Suprapubic skin (tissue), 4 donors: ENCODE measurements at places on chromosomes 6 and 20.

- no peak for DNase-seq
- no peaks in the 10 kb centered on the region for H3K36me3 ChIP-seq
- H3K27ac ChIP-seq, result no peak overlapping the region
- no peak overlapping the region for H3K4me3 ChIP-seq
- H3K4me1 ChIP-seq, result no peaks in the 10 kb centered on the region
These were observed 455.0 kb upstream of the GJE1 start for GRCh38 chr6:141677598-141678211.

DNA sequence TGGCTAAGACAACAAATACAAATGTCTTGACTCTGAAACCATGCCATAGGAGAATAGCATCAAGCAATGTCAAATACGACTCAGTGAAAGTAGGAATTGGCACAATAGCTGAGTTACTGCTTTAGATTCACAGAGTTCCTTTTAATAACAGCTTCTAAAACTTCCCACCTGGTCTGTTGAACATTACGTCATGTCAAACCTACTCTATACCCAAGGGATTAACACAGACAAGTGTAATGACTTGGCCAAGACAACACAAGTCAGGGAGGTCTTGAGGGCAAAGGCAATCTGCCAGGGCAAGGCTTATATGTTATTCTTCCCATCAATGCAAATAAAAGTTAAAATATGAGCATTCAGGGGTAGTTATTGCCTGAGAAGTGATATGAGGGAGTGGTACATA is 265.1 kb upstream of the PRDM1 start:
- H3K36me3 ChIP-seq, result no peaks in the 10 kb centered on the region
- DNase-seq, result no peak
- H3K27ac ChIP-seq, result no peak overlapping the region
- no peak overlapping the region for H3K4me3 ChIP-seq
- peaks cover 16% of the 10 kb centered on the region for H3K4me1 ChIP-seq

- no peak for DNase-seq
- no peak overlapping the region for H3K27ac ChIP-seq
- H3K36me3 ChIP-seq, result no peaks in the 10 kb centered on the region
These were observed 42.7 kb upstream of the GCNT2 start for GRCh38 chr6:10478187-10479040.

DNA sequence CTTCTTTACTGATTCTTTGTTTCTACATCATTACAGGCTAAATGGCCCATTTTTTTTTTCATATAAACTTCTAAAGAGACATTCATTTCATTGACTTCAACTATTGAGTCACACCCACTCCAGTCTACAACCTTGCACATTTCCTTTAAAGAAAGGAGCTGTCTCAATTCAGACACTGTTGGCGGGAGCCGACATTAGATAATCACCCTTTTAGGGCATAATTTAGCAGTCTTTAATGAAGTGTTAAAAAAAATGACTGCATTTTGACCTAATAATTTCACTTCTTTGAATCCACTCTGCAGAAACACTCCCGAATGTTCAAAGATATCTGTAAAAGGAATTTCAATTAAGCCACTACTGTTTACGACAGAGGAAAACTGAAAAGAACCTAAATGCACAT is 1.5 kb downstream of the EPM2A start:
- no peak overlapping the region for H3K27ac ChIP-seq
- H3K4me3 ChIP-seq, result peak overlapping the region; percentile 95

DNA sequence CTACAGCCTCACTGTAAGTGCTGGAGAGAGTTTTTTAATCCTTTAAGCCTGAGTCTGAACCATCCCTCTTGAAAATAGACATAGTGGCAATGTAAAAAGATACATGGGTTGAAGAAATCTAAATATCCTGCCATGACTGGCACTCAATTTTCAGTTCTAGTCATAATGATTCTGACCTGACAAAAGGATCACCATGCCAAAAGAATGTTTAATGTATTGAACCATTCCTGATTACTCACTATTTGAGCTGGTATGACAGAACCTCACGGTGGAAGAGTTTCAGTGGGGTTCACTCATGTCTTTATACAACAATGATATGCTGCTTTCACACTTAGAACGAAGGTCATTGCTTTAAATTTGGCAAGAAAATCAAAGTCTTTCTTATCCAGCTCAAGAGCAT is 93.4 kb downstream of the HIVEP2 start:
- no peaks in the 10 kb centered on the region for H3K27me3 ChIP-seq
- DNase-seq, result no peak
- H3K4me3 ChIP-seq, result no peak overlapping the region
- H3K27ac ChIP-seq, result peak overlapping the region; percentile 37
- H3K36me3 ChIP-seq, result no peaks in the 10 kb centered on the region
